SIG-M5 (cell line): ENCODE measurements at places on chromosomes 2 and 18.

DNA sequence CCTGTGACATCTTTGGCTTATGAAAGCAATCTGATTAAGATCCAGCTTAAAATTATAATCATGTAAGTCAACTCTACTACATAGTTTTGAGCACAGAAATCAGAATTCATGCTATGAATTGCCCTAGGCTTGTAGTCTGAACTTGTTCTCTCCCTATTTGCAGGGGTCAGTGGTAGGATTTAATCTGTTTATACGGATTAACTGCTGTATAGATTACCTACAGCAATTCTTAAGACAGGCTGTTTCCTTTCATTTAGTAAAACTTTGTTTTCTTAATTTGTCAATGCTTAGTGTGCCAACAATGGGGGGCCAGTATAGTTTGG lies 287.9 kb downstream of the PDE11A start:
- no peak for DNase-seq

DNA sequence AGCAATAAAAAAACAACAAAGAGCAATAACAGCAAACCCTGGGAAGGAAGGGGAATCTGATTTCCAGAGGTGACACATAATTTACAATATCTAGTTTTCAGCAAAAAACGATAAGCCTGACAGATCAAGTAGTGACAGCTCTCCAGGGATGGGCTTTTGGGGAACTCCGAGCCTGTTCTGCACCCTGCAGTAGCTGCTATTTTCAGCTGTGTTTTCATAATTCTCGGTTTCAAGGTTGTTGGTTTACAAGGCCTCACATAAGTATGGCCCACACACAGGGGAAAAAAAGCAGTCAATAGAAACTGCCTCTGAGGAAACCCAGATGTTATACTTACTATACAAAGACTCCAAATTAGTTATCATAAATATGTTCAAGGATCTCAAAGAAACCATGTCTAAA lies 67.7 kb upstream of the CTLA4 start:
- no peak for DNase-seq

DNA sequence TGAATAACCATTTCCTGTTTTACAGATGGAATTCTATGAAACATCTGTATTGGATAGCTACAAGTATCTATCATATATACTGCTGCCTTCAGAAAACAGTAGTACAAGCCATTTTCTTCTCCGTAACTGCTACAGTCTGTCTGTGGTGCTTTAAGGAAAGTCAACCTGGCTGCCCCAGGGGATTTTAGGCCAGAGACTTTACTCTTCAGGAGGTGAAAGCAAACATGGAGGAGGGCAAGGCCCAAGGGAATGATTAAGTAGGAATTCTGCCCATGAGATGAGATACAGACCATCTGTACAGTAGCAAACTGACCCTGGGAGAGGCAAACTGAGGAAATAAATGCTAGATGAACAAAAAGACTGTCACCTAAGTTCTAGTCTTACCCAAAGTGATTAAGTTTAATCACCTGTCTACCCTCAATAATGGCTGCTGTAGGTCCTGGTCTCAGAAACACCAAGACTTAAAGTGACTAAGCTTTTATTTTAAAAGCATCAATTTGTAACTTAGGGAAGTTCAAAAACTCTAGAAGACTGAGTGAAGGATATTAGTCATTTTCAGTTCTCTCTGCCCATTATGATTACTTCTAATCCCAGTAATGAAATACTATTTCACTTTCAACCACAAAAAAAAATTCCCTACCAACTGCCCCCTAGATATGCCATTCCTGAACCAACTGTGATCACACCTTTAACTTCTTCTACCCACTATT lies 14.8 kb downstream of the MBD2 start:
- DNase-seq, result no peak

DNA sequence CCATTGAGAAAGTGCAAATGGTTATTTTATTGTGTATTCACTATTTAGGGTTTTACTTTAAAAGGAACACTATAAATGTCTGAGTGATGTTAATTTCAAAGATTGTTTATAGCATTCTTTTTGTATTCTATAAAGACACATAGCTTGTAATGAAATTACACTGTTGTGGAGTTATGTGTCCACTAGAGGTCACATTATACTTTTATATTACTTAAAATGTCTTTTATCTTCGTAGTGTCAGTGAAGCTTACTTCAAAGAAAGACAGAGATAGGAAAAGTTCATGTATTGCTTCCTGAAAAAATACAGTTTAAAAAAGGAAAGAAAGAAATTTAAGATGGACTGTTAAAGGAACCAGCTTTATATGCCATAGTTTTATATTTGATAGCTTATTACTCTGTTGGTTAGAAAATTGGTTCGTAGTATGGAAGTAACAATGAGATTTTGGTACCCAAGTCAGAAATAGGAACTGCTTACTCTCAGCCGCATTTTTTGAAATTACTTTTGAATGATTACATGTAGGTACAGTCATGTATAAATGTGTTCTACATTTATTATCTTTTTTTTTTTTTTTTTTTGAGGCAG lies 20.5 kb downstream of the APLF start:
- DNase-seq, result no peak

DNA sequence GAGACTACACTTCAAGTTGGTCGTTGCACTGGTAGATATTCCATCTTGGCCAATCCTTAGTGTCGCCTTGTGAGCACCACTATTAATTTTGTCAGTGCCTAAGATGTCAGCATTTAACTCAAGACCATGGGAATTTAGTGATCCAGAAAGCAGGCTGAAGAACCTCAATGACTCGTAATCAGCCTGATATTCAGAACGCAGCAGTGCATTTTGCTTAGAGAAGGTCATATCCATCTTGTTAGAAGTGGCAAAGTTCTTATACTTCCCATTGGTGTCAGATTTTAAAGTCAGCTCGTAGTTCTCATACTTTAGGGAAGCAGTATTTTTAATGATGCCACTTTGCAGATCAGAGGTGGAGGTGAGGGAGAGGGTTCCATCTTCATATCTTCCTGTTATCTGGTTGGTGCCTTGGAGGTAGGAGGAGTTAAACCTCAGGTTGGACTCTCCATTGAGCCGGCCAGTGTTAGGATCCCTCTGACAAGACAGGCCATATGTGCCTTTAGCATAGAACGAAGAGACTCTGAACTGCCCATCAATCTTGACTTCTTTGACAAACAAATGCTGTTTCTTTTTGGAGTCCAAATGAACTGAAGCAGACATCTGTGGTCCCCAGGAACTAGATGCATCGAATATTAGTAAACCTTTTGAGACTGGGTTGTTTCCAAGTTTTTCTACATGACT lies 31.9 kb downstream of the APOB start:
- no peak for DNase-seq

GRCh38 chr2:102473020-102473419 lies at the start of gene SLC9A4:
Gene SLC9A4 (plus strand): TSS chr2:102473226. CDS start chr2:102473760, 534 bp downstream.
- DNase-seq, result no peak

GRCh38 chr18:69725855-69726508 lies 221.7 kb downstream of the CD226 start:
- DNase-seq, result no peak

DNA sequence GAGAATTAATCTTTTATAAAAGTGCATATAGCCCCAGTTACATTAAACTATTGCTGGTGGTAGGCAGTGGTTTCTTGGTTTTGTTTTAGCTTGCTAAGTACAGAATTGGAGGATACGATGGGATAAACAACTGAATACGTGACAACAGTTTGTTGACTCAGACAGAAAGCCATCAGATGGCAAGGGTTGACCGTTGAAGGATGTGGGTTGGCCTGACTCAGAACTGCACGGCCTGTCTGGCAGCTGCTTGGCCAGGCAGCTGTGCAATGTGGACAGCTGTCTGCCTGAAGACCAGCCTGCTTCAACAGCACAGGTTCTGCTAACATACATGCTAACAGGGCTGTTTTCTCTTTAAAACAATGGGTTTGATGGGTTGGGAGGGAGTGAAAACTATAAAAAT lies 46.6 kb downstream of the PRKRA start:
- no peak for DNase-seq

GRCh38 chr2:196318517-196319377 lies 147.4 kb upstream of the STK17B start:
- no peak for DNase-seq

GRCh38 chr2:595141-595815 lies 81.9 kb downstream of the TMEM18 start:
- no peak for DNase-seq

DNA sequence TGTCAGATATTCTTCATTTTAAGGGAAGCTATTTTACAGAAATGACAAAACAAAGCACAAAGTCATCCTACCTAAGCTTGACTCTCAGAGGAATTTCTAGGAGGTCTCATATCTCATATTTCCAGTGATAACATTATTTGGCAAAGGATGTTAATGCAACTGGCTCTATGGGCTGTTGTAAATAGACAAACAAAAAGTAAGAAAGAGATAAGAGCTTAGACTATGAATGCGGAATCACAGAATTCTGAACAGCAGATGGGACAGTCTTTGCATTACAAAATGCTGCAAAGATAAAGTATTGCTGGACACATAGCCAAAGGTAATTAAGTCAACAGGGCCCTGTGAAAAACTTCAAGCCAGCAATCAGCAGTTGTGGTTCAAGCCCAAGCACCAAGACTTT lies 23.9 kb downstream of the PIAS2 start:
- no peak for DNase-seq

GRCh38 chr2:46657042-46657504 lies 177.7 kb downstream of the TMEM247 start:
- DNase-seq, result no peak

DNA sequence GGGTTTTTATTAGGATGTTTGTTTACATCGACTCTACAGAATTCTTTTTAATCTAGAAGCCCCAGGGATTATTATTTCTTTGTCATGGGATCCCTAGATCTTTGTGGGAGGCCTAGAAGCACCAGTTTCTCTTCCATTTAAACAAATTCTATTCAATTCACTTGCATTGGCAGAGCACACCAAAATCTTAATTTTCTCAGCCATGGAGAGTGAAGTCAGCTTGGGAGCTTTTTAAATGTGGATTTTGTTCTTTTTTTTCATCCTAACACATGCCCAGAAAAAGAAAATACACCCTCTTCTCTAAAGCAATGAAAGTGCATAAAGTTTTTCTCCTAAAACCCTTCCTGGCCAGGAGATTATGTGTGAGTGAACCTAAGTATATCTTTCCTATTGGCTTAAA lies 38.5 kb downstream of the CDCA7 start:
- no peak for DNase-seq
